ENCODE measurements at places on chromosomes 12 and 14.
A peak's percentile ranks its signal among the peaks of the same experiment; 100 is the strongest.

DNA sequence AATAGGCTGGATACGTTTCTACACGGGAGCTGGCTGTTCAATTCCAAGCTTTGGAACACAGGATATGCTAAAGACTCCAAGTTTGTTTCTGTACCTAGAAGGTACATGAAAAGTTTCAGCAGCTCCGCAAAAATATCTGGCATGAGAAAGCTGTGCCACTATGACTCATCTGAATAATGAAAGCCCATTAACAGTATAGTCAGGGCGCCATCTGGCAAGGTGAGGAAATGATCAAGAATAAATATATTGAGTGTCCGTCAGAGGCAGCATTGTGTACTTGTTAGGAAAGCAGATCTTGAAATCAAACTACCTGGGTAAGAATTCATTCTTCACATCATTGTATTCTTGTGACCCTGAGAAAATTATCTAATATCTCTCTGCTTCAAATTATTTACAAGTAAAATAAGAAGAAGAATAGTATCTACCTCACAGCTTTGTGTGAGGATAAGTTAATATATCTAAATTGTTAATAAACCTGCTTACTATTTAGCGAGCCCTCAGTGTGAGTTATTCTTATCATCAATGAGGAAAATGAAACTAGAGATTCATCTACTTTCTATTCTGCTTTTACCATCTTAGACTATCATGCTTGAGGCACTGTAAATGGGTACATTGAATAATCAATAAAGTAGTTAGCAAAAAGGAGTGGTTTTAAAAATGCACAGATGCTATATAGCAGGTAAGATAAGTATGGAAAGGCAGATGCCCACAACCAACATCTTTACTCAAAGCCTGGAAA, 53.5 kb downstream of the FSCB start:
- H3K27ac ChIP-seq, result no peak overlapping the region
- H3K27me3 ChIP-seq, result no peaks in the 10 kb centered on the region
- peaks cover 20% of the 10 kb centered on the region for H3K4me1 ChIP-seq
- no peak overlapping the region for H3K4me3 ChIP-seq

DNA sequence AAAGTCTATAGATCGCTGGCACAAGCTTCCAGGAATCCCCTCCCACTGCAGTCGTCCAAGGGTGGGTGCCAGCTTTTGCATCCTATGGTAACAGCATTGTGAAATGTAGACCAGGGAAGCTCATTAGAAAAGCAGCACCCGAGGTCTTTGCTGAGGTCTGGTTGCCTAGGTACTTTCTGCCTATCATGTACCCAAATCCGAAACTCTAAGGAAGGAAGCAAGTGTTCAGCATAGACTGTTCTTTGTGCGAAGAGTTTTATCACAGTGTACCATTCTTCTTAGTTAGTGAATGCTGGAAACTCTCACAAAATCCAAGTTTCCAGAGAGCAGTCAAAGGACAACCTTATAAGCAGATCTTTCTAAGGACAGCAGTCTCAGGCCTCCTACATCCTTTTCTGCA, 1532.7 kb upstream of the TMEM132C start:
- DNase-seq, result no peak
- no peaks in the 10 kb centered on the region for H3K27me3 ChIP-seq
- no peak overlapping the region for H3K4me3 ChIP-seq
- no peaks in the 10 kb centered on the region for H3K4me1 ChIP-seq
- no peak overlapping the region for H3K27ac ChIP-seq

DNA sequence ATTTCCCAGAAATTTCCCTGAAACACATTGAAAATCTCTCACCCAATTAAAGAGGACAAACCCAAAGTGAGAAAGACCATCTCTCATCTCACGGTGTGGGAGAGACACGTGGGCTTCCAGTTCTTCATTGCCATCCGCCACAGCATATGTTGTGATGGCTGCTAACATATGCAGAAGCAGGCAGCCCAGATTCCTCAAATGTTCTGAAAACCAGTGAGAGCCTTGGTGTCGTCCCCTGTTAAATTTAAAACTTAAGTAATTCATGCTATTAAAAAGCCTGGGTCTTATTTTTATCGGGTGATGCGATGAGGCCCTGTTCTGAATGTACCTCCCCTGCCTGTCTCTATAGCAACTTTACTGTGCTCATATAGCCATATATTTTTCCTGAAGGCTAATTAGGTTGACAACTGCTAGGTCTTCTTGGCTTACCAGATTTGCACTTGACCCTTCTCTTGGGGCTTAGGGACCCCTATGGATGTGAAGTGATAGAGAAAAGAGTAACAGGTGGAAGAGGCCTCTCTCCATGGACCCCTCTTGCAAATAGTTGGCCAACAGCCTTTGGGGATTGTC, 2.8 kb upstream of the FGF6 start:
- peaks cover 50% of the 10 kb centered on the region for H3K27me3 ChIP-seq
- no peak overlapping the region for H3K4me3 ChIP-seq
- no peak for DNase-seq
- peaks cover 22% of the 10 kb centered on the region for H3K4me1 ChIP-seq
- H3K27ac ChIP-seq, result no peak overlapping the region

DNA sequence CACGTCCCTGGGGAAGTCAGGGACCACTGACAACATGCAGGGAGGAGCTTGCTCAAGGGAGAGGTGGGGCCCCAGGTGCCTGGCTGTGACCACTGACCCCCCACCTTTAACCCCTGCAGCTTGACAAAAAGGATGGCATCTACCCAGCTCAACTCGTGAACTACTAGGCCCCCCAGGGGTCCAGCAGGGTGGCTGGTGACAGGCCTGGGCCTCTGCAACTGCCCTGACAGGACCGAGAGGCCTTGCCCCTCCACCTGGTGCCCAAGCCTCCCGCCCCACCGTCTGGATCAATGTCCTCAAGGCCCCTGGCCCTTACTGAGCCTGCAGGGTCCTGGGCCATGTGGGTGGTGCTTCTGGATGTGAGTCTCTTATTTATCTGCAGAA, 26.3 kb downstream of the HIP1R start:
- peak overlapping the region; percentile 61 for H3K27ac ChIP-seq
- no peaks in the 10 kb centered on the region for H3K27me3 ChIP-seq
- no peak overlapping the region for H3K4me3 ChIP-seq
- peaks cover 1% of the 10 kb centered on the region for H3K36me3 ChIP-seq

DNA sequence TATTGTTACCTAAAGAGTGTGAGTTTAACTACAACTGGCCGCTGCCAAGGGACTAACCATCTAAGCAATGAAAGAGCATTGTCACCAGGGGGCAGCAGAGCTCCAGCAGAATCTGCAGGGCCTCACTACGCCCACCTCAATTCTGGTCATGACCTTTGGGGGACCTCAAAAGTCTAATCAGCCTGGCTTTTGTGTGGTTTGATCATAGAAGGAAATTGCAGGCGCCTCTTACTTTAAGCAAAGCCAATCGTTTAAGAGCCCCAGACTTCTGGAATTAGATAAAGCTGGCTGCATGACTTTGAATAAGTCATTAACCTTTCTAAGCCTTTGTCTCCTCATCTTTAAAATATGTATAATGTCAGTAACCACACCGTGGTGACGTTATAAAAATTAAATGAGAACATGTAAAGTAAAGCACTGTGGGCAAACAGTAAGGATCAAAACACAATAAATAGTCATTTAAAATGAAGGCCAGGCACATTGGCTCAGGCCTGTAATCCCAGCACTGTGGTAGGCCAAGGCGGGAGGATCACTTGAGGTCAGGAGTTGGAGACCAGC, 58.6 kb downstream of the TBX3 start:
- H3K27ac ChIP-seq, result no peak overlapping the region
- no peaks in the 10 kb centered on the region for H3K27me3 ChIP-seq
- H3K4me3 ChIP-seq, result no peak overlapping the region
- H3K36me3 ChIP-seq, result no peaks in the 10 kb centered on the region

DNA sequence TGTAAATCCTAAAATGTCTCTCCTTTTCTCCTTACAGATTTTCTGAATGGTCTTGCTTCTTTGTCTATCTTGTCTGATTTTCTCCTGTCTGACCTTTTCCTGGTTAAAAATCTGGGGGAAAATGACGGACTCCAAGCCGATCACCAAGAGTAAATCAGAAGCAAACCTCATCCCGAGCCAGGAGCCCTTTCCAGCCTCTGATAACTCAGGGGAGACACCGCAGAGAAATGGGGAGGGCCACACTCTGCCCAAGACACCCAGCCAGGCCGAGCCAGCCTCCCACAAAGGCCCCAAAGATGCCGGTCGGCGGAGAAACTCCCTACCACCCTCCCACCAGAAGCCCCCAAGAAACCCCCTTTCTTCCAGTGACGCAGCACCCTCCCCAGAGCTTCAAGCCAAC, 23.0 kb downstream of the ACACB start:
- no peaks in the 10 kb centered on the region for H3K36me3 ChIP-seq
- no peak for DNase-seq

DNA sequence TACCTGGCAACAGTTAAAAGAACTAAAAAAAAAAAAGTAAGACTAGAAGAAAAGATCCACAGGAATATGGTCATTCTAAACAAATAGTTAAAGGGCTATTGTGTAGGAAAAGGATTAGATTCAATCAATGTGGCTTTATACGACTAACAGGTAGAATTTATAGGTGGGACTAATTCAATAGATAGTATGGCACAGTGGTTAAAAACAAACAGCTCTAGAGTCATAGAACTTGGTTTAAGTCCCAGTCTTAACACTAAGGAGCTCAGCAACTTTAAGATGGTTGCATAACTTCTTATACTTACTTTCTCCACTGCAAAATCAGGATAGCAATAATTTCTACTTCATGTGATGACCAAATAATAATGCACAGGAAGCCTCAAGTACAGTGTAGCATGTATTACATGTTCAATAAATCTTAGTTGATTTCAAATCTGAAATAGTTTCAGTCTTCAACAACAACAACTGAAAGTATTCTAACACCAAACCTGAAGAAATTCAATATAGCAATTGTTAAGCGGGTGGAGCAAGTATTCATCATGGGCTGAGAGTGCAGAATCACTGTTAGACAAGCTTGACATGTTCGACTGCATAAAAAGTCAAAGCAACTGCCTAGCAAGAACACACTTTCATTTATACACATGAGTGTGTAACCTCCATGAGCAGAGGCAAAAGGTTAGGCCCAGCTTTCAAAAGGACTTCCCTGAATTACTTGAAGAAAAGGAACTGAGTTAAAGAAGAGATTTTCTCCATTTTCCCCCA, 50.4 kb downstream of the ITPR2 start:
- H3K27me3 ChIP-seq, result no peaks in the 10 kb centered on the region
- H3K27ac ChIP-seq, result no peak overlapping the region
- no peak for DNase-seq
- H3K36me3 ChIP-seq, result peaks cover 49% of the 10 kb centered on the region
- H3K4me3 ChIP-seq, result no peak overlapping the region

DNA sequence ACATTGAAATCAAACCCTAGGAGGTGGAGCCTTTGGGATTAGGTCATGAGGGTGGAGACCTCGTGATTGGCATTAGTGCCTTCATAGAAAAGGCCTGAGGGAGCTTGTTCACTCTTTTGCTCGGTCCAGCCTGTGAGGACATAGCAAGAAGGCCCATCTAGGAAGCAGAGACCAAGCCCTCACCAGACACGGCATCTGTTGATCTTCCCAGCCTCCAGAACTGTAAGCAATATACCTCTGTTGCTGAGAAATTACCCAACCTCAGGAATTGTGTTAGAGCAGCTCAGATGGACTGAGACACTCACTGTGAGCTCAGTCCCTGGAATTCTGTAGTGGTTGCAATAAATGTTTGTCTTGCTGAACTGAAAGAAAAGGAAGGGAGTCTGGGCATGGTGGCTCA, 116.2 kb upstream of the MAP1LC3B2 start:
- peaks cover 2% of the 10 kb centered on the region for H3K4me1 ChIP-seq
- H3K36me3 ChIP-seq, result no peaks in the 10 kb centered on the region
- DNase-seq, result no peak
- no peak overlapping the region for H3K27ac ChIP-seq
- H3K4me3 ChIP-seq, result no peak overlapping the region
- peaks cover 8% of the 10 kb centered on the region for H3K27me3 ChIP-seq

- peaks cover 3% of the 10 kb centered on the region for H3K27me3 ChIP-seq
- H3K27ac ChIP-seq, result peak overlapping the region; percentile 88
- H3K4me1 ChIP-seq, result peaks cover 59% of the 10 kb centered on the region
- H3K36me3 ChIP-seq, result no peaks in the 10 kb centered on the region
- peak overlapping the region; percentile 81 for H3K4me3 ChIP-seq
These were observed 717 bp downstream of the PPHLN1 start for GRCh38 chr12:42326541-42327226.

DNA sequence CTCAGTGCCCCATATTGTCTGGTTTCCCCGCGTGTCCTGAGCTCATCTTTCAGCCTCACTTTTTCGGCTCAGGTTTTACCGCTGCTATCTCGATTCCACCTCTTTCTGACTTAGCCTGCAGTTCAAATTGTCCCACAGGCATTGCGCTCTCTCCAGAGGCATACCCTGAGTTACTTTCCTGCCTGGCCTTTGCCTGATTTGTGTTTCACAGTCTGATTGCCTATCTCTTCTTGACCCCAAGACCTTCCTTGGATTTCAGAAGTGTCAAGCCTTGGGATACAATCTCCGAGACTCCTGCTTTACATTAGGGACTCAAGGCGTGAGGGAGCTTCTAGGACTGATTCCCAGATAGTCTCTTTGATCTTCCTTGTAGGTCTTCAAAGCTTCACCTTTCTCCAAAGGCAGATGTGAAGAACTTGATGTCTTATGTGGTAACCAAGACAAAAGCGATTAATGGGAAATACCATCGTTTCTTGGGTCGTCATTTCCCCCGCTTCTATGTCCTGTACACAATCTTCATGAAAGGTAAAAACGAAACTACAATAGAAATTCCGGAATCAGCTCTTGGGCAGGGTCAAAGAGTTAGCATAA, 629 bp downstream of the LETMD1 start:
- no peak for DNase-seq
- H3K36me3 ChIP-seq, result peaks cover 1% of the 10 kb centered on the region
- H3K4me1 ChIP-seq, result peaks cover 22% of the 10 kb centered on the region
- no peaks in the 10 kb centered on the region for H3K27me3 ChIP-seq

DNA sequence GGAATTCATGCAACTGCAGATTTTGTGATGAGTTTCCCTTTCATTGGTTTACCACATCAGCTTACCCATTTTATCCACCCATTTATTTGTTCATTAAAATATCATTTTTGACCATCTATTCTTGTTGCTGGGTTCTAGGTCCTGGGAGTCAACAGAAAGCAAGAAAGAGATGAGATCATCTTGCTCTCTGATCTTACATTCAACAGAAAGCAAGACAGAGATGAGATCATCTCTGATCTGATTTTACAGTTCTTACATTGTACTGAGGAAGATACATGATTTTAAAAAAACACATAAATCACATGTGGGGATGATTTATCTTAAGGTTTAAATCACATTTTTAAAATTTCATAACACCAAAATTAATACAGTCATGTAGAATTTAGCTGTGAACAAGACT, 2.3 kb downstream of the TAS2R46 start:
- 0 out of 3 replicates have a peak, but pooled peaks cover 3% of the 10 kb centered on the region for H3K36me3 ChIP-seq
- no peak overlapping the region for H3K27ac ChIP-seq
- H3K4me1 ChIP-seq, result no peaks in the 10 kb centered on the region
- no peaks in the 10 kb centered on the region for H3K27me3 ChIP-seq

DNA sequence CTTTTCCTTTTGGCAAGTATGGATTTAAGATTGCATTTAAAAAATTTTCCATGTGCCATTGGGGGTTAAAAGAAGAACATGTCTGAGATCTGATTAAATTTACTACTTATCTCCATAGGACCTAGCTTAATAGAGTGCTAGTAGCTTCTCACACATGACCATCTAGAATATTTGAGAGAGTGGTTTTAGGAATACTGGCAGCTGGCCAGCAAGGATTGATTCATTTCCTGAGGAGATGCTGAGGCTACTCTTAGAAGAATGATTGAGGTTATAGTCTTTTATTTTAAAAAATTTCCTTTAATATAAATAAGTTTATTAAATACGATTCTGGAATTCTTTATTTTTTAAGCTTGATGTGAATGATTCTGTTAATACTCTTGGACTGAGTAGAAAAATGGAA, 56.2 kb downstream of the MIPOL1 start:
- H3K27me3 ChIP-seq, result no peaks in the 10 kb centered on the region
- no peaks in the 10 kb centered on the region for H3K36me3 ChIP-seq
- no peak overlapping the region for H3K4me3 ChIP-seq
- no peak overlapping the region for H3K27ac ChIP-seq

GRCh38 chr12:94641283-94641682, 9.1 kb downstream of the TMCC3 start:
- H3K36me3 ChIP-seq, result no peaks in the 10 kb centered on the region
- DNase-seq, result no peak
- H3K27ac ChIP-seq, result no peak overlapping the region
- peaks cover 6% of the 10 kb centered on the region for H3K4me1 ChIP-seq
- no peak overlapping the region for H3K4me3 ChIP-seq
